Activated naive CD8-positive, alpha-beta T cell treated with anti-CD3 and anti-CD28 coated beads for 36 hours (primary cell): ENCODE measurements at places on chromosomes 1 and 21.

GRCh38 chr21:36255663-36256062 is 64.3 kb upstream of the MORC3 start:
- peak overlapping the region; percentile 21 for H3K27ac ChIP-seq
- no peaks in the 10 kb centered on the region for H3K27me3 ChIP-seq
- H3K4me1 ChIP-seq: peaks cover 10% of the 10 kb centered on the region
- H3K4me3 ChIP-seq: peak overlapping the region; percentile 11
- DNase-seq: no peak

- H3K36me3 ChIP-seq: no peaks in the 10 kb centered on the region
- H3K27me3 ChIP-seq: no peaks in the 10 kb centered on the region
- no peak overlapping the region for H3K27ac ChIP-seq
- DNase-seq: no peak
- no peak overlapping the region for H3K4me3 ChIP-seq
These were observed 80.0 kb downstream of the BCAR3 start for GRCh38 chr1:93601686-93602085.

DNA sequence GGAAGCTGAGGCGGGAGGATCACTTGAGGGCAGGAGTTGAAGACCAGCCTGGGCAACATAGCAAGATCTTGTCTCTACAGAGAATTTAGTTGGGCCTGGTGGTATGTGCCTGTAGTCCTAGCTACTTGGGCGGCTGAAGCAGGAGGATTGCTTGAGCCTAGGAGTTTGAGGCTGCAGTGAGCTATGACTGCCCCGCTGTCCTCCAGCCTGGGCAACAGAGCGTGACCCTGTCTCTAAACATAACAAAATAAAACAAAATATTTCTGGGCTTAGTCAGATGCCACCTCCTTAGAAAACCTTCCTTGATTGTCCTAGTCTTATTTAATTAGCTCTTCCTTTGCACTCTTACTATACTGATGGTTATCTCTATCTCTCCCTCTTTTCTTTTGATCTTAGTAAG is 8.5 kb downstream of the TGFB2 start:
- H3K4me1 ChIP-seq: peaks cover 23% of the 10 kb centered on the region
- no peaks in the 10 kb centered on the region for H3K36me3 ChIP-seq
- H3K27ac ChIP-seq: no peak overlapping the region
- H3K27me3 ChIP-seq: peaks cover 29% of the 10 kb centered on the region
- no peak for DNase-seq

DNA sequence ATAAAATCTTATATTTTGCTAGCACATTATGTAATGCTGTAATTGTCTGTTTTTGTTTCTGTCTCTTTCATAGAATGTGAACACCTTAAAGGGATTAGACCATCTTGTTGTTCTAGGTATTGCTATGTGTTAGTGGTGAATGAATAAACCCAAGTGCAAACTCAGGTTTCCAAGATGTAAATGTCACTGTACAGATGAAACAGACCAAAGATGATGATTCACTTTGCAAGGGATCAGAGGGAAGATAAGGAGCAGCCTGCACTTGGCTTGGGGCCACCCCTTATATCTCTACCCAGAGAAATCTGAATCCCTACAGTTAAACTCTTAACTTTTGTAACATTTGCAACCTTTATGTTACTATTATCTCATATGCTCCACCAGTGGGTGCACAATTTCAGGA is 25.4 kb downstream of the UROD start:
- no peak overlapping the region for H3K4me3 ChIP-seq
- H3K27ac ChIP-seq: no peak overlapping the region
- H3K27me3 ChIP-seq: no peaks in the 10 kb centered on the region
- DNase-seq: no peak
- no peaks in the 10 kb centered on the region for H3K36me3 ChIP-seq

DNA sequence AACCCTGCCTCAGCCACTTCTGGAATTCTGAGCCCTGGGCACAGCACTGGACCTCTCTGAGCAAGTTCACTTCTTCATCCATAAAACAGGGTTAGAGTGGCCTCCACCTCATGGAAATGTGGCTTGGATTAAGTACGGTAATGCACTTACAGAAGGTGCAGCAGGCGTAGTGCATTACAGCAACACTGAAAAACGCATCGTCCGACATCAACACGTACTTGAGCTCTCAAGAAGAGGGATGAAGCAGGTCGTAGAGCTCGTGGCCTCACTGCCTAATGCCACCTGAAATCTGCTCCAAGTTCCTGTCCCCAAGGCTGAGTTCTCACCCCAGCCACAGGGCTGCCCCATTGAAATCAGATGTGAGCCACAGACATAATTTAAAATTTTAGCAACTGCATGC is 650.1 kb downstream of the NPHP4 start:
- DNase-seq: no peak
- H3K36me3 ChIP-seq: no peaks in the 10 kb centered on the region
- no peak overlapping the region for H3K4me3 ChIP-seq
- no peaks in the 10 kb centered on the region for H3K27me3 ChIP-seq
- peaks cover 19% of the 10 kb centered on the region for H3K4me1 ChIP-seq
